CD4-positive, alpha-beta T cell (primary cell): ENCODE measurements at places on chromosomes 3 and 15. TPM values are rescaled to one million over a fixed set of nuclear protein-coding genes. Genes with fewer than 3 reads are reported as not detected.

DNA sequence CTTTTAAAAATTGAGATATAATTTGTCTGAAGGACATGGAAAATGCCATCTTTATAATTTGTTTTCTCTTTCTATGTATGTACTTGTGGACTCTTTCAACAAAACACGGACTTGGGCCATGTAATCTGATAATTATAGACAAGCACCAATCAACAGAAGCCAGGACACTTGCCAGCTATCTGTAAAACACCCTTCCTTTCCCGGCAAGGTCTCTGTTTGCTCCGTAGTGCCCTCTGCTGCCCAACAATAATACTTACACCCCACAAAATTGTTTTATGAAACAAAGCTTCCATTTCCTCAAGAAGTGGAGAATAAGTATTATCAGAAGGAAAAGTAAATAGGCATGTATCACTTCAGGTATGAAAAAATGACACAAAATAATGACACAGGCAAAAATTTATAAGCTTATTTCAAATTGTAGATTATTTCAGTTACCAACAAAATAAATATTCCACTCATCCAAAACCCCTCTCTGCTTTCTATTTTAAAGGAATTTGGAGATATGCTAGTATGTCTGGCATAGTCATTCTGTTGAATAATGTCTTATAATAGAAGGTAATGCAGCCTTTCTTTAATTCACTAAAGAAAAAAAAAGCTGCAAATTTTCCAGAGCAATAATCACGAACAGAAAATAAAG lies 32.8 kb downstream of the MYH15 start:
- H3K4me1 ChIP-seq = no peaks in the 10 kb centered on the region
- H3K4me3 ChIP-seq = no peak overlapping the region
- no peaks in the 10 kb centered on the region for H3K27me3 ChIP-seq
- no peak overlapping the region for H3K27ac ChIP-seq

GRCh38 chr3:111385971-111386495 lies 156.0 kb upstream of the CD96 start:
- H3K4me3 ChIP-seq = no peak overlapping the region
- H3K27me3 ChIP-seq = no peaks in the 10 kb centered on the region
- no peaks in the 10 kb centered on the region for H3K36me3 ChIP-seq
- H3K27ac ChIP-seq = no peak overlapping the region
- no peaks in the 10 kb centered on the region for H3K4me1 ChIP-seq

DNA sequence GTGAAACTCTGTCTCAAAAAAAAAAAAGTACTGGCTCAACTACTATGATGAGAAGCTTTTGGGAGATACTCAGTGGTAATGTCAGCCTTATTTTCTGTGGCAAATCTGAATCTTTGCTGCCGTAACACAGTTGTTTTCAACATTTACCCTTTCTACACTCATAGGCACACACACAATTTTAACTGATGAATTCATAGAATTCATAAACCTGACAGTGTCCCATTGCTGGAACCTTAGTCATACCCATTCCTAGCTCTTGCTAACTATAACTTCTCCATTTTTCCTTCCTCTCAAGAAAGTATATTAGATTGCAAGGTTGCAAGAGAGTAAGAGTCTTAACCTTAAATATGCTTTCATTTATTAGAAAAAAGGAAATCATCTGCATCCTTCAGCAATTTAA lies 496.6 kb downstream of the FHIT start:
- H3K27me3 ChIP-seq = no peaks in the 10 kb centered on the region
- H3K36me3 ChIP-seq = no peaks in the 10 kb centered on the region
- no peak overlapping the region for H3K27ac ChIP-seq

DNA sequence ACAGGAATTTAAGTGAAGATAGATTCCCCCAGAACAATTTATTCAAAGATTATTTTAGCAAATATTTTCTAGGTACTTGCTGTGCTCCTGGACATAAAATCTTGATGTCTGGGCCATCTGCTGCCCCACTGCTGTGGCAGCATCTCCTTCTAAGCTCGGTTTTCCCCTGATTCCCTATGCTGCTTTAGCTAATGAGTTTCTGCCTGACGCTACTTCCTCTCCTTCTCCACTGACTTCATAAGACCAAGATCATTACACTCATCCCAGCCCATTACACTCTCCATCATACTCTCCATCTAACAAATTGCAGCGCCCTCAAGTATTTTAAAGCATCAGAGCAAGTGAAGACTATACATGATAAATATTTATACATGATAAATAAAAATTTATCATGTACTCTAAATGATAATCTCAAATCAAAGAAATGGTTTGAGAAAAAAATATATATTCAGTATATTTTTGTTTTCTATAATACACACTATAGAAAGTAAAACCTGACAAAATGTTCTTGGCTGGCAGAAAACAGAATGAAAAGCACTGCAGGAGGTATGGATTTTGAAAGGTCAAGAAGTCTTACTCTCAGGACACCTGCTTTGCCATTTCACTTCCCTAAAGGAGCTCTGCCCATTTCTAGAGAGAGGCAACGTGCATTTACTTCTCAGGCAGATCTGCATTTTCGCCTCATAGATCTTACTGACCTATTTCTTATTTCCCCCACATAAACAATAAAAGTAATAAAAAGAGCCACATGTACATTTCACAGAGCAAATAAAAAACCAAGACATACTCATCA lies 232.0 kb downstream of the KCNMB2 start:
- DNase-seq = no peak
- no peaks in the 10 kb centered on the region for H3K4me1 ChIP-seq
- H3K36me3 ChIP-seq = no peaks in the 10 kb centered on the region
- H3K27ac ChIP-seq = no peak overlapping the region
- no peak overlapping the region for H3K4me3 ChIP-seq
- no peaks in the 10 kb centered on the region for H3K27me3 ChIP-seq

- H3K27me3 ChIP-seq = no peaks in the 10 kb centered on the region
- no peak overlapping the region for H3K27ac ChIP-seq
- DNase-seq = no peak
- H3K4me1 ChIP-seq = no peaks in the 10 kb centered on the region
- no peaks in the 10 kb centered on the region for H3K36me3 ChIP-seq
These were observed 51.5 kb downstream of the SST start for GRCh38 chr3:187618722-187619121.

- H3K36me3 ChIP-seq = no peaks in the 10 kb centered on the region
- DNase-seq = no peak
- peaks cover 45% of the 10 kb centered on the region for H3K27me3 ChIP-seq
- no peak overlapping the region for H3K4me3 ChIP-seq
These were observed 138.4 kb downstream of the NUP210 start for GRCh38 chr3:13281507-13282357.

DNA sequence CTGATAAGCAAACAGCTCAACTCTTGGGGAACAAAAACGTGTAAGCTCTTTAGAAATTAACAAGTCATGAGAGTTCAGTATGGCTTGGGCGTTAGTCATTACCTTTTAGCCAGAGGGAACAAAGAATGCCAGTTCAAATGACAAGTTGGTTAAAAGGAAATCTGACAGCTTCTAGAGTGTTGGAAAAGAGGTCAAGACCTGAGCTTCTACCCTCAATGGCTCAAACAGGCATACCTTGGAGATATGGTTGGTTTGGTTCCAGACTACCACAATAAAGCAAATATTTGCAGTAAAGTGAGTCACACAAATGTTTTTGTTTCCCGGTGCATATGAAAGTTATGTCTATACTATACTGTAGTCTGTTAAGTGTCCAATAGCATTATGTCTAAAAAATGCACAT lies 136.1 kb downstream of the CACNA1D start:
- no peaks in the 10 kb centered on the region for H3K36me3 ChIP-seq
- no peaks in the 10 kb centered on the region for H3K4me1 ChIP-seq
- H3K27me3 ChIP-seq = peaks cover 11% of the 10 kb centered on the region
- no peak for DNase-seq
- H3K4me3 ChIP-seq = no peak overlapping the region

- peaks cover 35% of the 10 kb centered on the region for H3K27me3 ChIP-seq
- no peak overlapping the region for H3K4me3 ChIP-seq
- H3K4me1 ChIP-seq = no peaks in the 10 kb centered on the region
- H3K36me3 ChIP-seq = no peaks in the 10 kb centered on the region
These were observed 90.7 kb downstream of the NR2F2 start for GRCh38 chr15:96421178-96421601.

GRCh38 chr3:6449099-6449498 lies 411.8 kb upstream of the GRM7 start:
- no peak overlapping the region for H3K4me3 ChIP-seq
- no peaks in the 10 kb centered on the region for H3K27me3 ChIP-seq
- no peak for DNase-seq
- H3K27ac ChIP-seq = no peak overlapping the region
- no peaks in the 10 kb centered on the region for H3K36me3 ChIP-seq

GRCh38 chr3:99471353-99472323 lies 166.8 kb upstream of the COL8A1 start:
- no peak overlapping the region for H3K27ac ChIP-seq
- no peak overlapping the region for H3K4me3 ChIP-seq
- no peaks in the 10 kb centered on the region for H3K27me3 ChIP-seq
- H3K36me3 ChIP-seq = no peaks in the 10 kb centered on the region
- no peak for DNase-seq
- H3K4me1 ChIP-seq = no peaks in the 10 kb centered on the region

The XIRP1 gene
- total RNA-seq = not detected

The WDR49 gene
- total RNA-seq = 1.1 TPM

The BMF gene
- 13.5 TPM for total RNA-seq

The DENND4A gene
- total RNA-seq = 69.6 TPM

The LIPH gene
- total RNA-seq = not detected
